GM23338 (cell line): ENCODE measurements at places on chromosomes 11 and 22. TPM values are rescaled to one million over a fixed set of nuclear protein-coding genes. Genes with fewer than 3 reads are reported as not detected.

The MS4A6E gene
- total RNA-seq = not detected in 2 replicates

GRCh38 chr22:48968201-48968959 lies 859.3 kb downstream of the BRD1 start:
- H3K27ac ChIP-seq = no peak overlapping the region
- no peaks in the 10 kb centered on the region for H3K4me1 ChIP-seq
- no peaks in the 10 kb centered on the region for H3K27me3 ChIP-seq
- no peak for DNase-seq
- no peak overlapping the region for H3K4me3 ChIP-seq

DNA sequence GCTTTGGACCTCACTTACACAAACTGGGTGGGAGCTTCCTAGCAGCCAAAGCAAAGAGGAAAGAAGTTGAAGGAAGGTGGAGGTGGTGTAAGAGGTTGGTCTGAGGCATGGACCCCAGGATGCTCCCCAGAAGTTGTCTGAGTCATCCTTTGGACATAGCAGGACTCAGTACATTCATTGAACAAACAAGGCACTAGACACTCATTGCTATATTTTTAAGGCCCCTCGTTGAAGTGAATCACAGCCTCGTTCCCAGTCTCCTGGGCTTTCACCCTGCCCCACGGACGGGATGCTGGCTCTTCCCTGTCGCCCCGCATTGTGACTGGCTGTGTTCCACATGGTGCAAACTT lies 95.9 kb upstream of the FGF3 start:
- no peaks in the 10 kb centered on the region for H3K36me3 ChIP-seq
- no peak for DNase-seq

DNA sequence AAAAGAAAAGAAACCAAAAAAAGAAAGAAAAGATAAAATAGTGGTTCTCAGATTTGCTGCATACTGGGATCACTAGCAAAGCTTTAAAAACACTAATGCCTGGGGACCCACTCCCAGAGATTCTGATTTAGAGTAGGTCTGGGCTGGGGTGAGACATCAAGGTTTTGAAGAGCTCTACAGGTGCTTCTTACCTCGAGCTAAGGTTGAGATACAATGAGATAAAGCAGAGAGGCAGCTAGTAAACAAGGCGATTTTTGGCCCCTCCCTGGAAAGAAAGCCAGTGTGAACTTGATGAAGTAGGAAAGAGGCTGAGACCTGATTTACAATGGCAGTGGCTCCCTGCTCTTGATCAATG lies 327.6 kb upstream of the CCDC90B start:
- no peak overlapping the region for H3K4me3 ChIP-seq
- no peaks in the 10 kb centered on the region for H3K36me3 ChIP-seq
- DNase-seq = no peak

DNA sequence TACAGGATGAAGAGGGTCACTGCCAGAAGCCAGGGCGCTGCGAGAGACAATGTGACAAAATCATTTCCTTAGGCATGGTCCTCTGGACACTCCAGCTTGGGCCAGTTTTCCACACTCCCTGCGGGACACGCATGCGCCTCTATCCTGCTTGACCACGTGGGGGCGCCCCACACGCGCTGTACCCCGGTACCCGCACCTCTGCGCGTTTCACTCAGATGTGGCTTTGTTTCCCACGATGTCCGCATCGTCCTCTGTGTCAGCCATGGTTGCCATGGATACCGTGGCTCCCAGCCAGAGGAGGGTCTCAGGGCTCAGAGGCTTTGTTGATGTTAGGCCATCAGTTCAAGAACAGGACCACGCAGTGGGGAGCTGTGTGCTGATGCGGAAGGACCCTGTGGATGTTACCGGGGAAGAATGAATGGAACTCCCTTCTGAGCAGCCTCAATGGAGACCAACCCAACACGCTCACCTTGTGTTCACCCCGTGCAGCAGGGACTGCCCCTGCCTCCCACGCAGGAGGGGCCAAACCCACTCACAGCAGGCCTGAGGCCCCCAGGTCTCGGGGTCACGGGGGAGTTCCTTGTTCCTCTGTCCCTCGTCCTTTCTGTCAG lies 101.1 kb upstream of the SLC22A12 start:
- no peak overlapping the region for H3K4me3 ChIP-seq
- DNase-seq = peak; percentile 84
- H3K36me3 ChIP-seq = no peaks in the 10 kb centered on the region
- no peaks in the 10 kb centered on the region for H3K4me1 ChIP-seq
